ENCODE measurements at places on chromosomes 1 and 21.

DNA sequence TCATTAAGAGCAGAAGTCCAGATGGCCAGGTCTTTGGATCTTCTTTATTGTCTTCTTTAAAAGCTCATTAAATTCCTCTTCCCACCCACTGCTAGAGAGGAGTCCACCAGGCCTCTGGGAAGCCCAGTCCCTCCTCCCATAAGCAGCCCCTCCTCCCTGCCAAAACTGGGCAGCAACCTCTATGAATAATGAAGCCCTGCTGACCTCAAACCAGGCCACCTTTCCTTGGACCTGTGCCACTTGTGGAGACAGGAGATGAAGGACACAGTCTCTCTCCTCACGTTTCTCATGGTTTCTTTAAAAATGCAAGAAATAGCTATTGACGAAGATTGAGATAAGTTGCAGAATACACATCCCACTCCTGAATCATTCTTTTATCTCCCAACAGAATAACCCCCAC, 112.8 kb downstream of the EDEM3 start:
- no peak for DNase-seq

GRCh38 chr21:40882192-40882915, 35.4 kb upstream of the DSCAM start:
- no peak for DNase-seq

GRCh38 chr1:245718951-245719350, 564.2 kb downstream of the KIF26B start:
- DNase-seq = no peak

- no peak for DNase-seq
These were observed 83.9 kb downstream of the SMYD2 start for GRCh38 chr1:214364786-214365295.

GRCh38 chr21:41241341-41241740, 73.4 kb downstream of the BACE2 start:
- no peak for DNase-seq

DNA sequence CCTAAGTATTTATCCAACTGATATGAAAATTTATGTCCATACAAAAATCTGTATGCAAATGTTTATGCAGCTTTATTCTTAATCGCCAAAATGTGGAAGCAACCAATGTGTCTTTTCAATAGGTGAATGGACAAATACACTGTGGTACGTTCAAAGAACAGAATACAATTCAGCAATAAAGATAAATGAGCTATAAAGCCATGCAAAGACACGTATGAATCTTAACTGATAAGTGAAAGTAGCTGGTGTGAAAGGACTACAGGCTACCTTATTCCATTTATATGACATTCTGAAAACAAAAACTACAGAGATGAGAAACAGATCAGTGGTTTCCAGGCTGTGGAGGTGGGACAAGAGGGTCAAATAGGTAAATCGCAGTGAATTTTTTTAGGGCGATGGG, 419.6 kb upstream of the B3GALT2 start:
- DNase-seq = no peak

GRCh38 chr1:10308001-10308400, 90.9 kb upstream of the PGD start:
- no peak for DNase-seq

GRCh38 chr1:180851995-180852887, 60.5 kb upstream of the KIAA1614 start:
- no peak for DNase-seq

- no peak for DNase-seq
These were observed 42.7 kb upstream of the SLC16A1 start for GRCh38 chr1:112998592-112999235.

- no peak for DNase-seq
These were observed 277.0 kb downstream of the MRPL39 start for GRCh38 chr21:25330266-25330665.
